ENCODE measurements at places on chromosomes 2 and 18.

- DNase-seq = no peak
These were observed 14.9 kb downstream of the SCG2 start for GRCh38 chr2:223587301-223587700.

DNA sequence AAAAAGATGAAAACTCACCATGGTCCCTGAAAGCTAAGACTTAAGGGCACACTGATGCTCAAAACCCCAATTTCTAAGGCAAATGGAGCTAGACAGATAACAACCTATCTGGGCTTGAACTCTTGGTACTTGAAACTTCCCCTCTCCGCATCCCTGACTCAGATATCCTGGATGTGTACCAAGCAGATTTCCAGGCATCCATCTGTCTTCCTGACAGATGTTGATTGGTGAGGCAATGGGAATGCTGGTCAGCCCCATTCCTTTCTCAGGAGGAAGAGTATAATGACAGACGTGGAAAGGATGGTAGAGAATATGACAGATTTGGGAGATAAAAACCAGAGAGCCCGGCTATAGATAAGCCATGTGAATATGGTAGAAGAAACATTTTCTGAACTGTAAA, 69.2 kb downstream of the ADD2 start:
- DNase-seq = no peak

GRCh38 chr2:108554528-108554927, 20.3 kb downstream of the LIMS1 start:
- no peak for DNase-seq

- DNase-seq = no peak
These were observed 59.5 kb downstream of the ABCG8 start for GRCh38 chr2:43898134-43898837.

DNA sequence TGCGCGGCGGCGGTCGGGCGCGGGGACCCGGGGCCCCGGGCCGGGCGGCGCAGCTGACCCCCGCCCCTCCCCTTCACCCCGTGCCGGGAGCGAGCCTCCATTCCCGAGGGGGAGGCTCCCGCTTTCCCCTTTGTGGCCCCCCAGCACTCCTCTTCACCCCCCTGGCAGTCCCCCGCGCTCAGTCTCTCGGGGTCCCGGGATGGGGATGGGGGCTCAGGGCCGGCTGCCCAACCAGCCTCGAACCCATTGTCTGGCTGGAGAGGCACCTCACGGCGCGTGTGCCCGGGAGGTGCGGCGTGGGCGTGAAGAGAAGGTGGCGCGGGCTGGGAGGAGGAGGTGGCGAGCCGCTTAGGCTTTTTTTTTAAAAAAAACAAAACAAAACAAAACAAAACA, 748 bp downstream of the FMNL2 start:
- DNase-seq = peak; percentile 7

GRCh38 chr2:120641366-120641771, 94.3 kb upstream of the GLI2 start:
- no peak for DNase-seq

DNA sequence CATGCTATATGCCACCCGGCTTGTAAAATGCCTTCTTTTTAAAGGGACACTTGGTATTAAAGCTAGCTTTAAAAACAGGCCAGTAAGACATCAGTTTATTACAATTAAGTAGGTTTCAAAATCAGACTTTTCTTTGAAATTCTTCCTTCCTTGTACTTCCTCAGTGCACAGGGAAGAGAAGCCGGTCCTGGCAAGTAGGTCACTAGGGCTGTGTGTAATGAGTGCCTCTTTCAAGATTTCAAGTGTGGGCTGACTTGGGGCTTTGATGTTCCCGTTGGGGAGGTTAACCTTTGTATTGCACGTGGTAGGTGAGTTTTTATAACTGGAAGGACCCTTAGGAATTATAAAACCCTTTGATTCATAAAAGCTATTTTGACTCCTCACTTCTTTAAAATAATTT, 566.4 kb upstream of the ID2 start:
- no peak for DNase-seq

DNA sequence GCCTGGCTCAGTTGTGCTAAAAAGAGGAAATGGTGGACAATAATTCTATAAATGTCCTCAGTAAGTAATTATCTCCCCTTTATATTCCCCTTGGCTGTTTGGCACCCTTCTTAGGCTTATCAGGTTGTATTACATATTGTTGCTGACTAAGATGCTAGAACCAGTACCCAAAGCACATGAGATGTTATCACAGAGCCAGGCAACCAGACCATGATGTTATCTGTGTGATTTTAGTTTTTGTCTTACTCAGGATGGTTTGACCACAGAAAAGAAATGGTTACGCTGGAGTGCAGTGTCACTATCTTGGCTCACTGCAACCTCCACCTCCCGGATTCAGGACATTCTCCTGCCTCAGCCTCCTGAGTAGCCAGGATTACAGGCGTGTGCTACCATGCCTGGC, 15.2 kb downstream of the R3HDM1 start:
- DNase-seq = peak; percentile 75

DNA sequence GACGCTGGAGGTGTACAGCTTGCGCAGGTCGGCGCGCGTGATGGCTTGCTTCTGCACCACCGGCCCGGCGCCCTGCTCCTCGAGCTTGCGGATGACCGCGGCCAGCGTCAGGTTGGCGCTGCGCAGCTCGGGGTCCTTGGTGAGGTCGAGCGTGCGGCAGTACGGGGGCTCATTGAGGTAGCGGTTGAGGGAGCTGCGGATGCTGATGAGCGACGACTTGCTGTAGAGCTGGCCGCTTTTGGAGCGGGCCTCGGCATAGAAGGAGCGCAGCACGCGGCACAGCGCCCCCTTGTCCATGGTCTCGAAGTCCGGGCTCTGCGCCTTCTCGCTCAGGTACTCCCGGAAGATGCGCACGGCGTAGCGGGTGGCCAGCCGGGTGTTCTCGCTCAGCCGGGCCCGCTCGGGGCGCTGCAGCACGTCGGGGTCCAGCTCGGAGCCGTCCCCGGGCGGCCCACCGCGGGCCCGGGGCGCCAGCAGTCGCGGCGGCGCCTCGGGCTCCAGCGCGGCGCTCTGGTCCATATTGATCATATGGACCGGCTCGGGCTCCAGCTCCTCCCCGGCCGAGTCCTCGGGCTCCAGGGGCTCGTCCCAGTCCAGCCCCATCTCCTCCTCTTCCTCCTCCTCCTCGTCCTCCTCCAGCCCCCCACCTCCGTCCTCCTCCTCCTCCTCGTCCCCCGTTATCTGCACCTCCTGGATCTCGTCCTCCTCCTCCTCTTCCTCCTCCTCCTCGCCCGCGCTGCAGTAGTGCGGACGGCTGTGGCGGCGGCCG, 523 bp downstream of the KCTD1 start:
- DNase-seq = peak; percentile 67

GRCh38 chr18:53937037-53937436, 287.4 kb downstream of the MBD2 start:
- DNase-seq = no peak

DNA sequence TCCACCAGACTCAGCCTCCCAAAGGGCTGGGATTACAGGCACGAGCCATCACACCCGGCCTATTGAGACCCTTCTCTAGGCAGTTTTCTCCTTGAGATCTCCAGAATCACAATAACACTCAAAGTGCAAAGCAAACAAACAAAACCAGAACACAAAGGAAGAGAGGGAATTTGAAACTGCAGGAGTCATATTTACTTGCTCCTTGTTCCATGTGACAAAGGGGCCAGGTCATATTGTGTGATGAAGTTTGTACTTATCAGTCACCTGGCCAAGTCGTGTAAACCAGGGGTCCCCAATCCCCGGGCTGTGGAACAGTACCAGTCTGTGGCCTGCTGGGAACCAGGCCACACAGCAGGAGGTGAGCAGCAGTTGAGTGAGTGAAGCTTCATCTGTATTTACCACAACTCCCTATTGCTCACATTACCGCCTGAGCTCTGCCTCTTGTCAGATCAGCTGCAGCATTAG, 26.5 kb downstream of the SCYGR8 start:
- DNase-seq = no peak

DNA sequence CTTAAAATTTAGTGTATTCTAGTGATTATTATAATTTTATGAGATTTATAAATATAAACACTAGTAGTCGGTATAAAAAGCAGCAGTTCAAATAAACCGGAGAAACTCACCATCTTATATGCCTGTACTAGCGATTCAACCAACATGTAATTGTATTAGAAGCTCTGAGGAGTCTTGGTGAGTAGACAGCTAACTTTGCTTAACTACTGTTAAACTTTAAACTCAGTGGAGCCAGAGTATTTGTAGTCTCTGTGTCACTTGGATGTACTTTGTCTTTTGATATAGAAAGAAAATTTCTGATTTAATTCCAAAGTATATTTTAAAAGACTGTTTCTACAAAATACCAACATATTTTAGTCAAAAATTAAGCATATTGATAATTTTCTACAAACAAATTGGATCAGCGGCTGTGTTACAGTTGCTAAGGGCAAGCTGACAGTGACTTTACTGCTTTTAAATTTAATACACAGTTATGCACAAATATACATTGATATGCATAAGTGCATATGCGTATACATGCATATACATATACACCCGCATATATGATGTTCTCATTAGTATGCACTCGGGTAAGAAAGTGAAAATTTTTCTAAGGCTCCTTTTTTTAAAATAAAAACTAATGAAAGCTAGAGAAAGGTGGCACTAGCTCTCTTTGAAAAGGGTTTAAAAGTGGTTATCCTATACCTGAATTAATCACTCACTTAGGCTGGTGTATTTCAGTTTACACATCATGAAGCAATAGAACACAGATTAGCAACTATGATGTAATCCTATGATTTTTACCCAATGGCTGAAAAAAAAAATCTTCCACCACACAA, 374.5 kb downstream of the NCKAP5 start:
- no peak for DNase-seq

DNA sequence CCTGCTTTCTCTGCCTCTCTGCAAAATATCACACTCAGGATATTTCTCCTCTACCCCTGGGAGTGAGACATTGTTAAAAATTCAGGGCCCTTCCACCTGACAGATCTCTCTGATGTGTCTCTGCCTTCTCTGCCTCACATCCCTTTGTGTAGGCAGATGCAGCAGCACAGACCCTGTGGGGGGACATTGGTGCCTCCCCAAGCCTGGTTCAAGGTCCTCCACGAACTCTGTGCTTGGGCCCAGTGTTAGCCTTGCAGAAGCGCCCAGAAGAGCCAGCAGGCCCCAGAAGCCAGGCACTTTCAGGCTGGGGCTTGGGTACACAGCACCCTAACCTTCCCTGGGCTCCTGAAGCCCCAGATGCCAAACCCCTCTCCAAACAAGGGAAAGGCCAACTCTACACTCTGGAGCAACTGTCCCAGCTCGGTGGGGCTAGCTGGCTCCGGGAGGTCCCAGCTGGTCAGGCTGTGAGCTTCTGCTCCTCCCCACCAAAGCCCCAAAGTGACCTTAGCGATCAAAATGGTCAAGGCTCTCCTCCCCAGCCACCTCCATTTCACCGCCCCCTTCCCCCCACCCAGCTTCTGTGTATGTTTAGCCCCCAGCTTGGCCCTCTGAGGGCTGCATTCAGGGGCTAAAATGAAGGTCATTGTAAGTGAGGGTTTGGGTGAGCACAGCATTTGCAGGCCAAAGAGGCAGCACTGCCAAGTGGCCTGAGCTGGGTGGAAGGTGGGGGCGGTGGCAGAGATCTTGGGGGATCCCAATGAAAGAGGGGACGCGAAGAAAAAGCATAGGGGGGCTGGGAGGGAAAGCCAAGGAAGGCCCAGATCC, 2.6 kb downstream of the HOXD9 start:
- no peak for DNase-seq

DNA sequence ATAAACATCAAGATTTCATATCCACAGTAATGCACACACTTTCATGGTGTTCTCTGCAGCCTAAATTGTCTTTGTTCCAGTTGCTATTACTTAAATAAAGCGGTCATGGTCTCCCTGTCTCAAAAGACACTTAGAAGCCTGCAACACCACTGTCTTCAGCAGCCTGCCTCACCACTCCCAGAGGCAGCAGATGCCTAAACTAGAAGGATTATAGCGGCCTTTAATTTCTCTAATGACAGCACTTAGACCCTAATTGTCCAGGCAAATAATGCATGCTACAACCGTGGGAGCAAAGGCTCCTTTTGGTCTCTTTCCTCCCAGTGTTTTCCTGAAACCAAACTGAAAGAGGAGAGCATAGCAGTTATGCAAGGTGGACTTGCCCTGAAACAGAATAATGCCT, 248.8 kb upstream of the SLC39A10 start:
- no peak for DNase-seq

DNA sequence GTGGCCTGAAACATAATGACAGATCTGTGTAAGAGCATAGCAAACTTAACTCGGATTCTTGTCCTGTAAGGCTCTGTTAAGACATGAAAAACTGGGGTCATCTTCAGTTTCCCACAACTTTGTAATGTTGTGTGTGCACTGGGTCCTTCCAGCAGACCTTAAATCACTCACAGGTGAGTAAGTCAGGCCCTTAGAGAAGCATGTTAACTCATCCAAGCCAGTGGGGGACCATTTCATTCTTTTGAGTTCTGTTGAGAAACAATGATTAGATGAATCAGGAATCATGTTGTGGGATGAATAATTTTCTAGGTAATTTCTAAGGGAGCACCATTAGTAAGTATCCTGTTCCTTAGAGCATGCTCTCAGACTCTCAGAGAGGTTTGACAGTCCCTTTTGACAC, 167.1 kb downstream of the ESCO1 start:
- DNase-seq = no peak

DNA sequence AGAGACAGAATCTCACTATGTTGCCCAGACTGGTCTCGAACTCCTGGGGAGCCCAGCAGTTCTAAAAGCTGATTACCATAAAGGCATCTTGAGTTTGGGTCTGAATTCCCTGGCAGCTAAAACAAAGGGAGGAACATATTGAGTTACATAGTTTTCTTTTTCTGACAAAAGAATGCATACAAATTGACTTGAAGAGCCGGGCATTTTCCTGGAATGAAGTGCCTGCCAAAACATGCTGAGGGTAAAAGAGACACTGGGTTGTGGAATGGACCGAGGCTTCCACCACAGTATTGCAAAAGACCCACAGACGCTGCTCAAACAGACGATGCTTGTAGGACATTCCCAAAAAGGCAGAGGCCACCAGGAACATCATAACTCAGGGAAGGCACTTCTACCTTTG, 35.1 kb upstream of the ROCK2 start:
- DNase-seq = no peak

- DNase-seq = no peak
These were observed 4.0 kb downstream of the ALPP start for GRCh38 chr2:232382331-232383225.

- DNase-seq = no peak
These were observed 616.1 kb upstream of the PKDCC start for GRCh38 chr2:41431756-41432155.

DNA sequence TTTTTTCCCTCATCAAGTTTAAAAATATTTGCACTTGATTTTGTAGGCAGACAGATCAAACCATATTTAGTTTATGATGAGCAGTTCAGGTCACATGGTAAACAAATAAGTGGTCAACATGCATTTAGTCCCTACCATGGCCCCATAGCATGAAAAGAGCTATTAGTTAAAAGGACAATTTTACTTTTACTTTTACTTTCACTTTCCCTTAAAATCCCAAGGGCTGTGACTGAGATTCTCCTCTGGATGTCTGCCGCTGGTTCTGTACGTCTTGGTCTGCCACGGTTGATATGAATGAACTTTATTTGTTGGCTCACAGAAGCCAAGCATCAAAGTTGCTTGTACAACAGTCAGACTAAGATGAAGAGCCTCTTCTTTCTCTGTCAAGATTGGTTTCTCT, 626.2 kb upstream of the CDH7 start:
- no peak for DNase-seq

- DNase-seq = peak; percentile 64
These were observed 50.6 kb downstream of the RAPH1 start for GRCh38 chr2:203484266-203485112.

GRCh38 chr2:65678779-65679391, 246.5 kb upstream of the SPRED2 start:
- no peak for DNase-seq
